ENCODE measurements at places on chromosomes 11 and 22.

DNA sequence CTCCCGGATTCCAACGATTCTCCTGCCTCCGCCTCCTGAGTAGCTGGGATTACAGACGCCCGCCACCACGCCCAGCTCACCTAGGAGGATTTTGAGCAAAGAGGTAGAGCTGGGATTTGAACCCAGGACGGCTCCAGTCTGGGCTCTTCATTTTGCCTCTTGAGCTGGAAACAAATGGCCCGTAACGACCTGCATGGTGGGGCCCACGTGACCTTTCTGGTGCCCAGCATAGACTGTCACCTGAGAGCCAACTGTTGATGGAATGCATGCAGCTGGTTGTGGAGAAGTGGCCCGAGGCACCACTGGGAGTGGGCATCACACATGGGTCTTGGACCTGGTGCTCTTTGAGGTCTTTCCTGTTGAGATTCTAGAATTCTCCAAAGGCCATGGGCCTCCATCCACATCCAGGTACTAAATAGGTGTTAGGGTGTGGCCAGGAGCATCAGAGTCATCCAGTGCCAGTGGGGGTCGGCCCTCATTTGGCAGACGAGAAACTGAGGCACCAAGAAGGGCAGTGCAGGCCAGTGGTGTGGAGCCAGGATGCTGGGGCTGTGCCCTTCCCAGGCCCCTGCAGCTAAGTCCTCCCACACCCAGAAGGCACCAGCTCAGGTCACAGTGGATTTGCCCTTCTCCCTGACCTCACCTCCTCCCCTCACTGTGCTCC, 3.9 kb downstream of the ATF4 start:
- DNase-seq: no peak

DNA sequence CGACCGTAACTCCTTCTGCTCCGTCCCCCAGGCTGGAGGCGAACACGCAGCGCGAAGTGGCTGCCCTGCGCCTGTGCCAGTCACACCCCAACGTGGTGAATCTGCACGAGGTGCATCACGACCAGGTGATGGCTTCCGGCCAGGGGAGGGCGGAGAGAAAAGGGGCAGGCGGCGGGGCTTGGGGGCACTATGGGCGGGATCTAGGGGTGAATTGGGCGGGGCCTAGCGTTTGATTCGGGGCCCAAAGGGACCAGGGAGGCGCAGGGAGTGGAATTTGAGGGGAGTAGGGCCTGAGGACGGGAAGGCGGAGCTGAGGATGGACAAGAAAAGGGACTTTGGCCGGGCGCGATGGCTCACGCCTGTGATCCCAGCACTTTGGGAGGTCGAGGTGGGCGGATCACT, 9.7 kb downstream of the RPS6KA4 start:
- no peak for DNase-seq

- DNase-seq: peak; percentile 41
Measured at GRCh38 chr11:101870510-101870909, 44.3 kb upstream of the CEP126 start.

GRCh38 chr11:216081-216974, 8.8 kb downstream of the RIC8A start:
- no peak for DNase-seq

DNA sequence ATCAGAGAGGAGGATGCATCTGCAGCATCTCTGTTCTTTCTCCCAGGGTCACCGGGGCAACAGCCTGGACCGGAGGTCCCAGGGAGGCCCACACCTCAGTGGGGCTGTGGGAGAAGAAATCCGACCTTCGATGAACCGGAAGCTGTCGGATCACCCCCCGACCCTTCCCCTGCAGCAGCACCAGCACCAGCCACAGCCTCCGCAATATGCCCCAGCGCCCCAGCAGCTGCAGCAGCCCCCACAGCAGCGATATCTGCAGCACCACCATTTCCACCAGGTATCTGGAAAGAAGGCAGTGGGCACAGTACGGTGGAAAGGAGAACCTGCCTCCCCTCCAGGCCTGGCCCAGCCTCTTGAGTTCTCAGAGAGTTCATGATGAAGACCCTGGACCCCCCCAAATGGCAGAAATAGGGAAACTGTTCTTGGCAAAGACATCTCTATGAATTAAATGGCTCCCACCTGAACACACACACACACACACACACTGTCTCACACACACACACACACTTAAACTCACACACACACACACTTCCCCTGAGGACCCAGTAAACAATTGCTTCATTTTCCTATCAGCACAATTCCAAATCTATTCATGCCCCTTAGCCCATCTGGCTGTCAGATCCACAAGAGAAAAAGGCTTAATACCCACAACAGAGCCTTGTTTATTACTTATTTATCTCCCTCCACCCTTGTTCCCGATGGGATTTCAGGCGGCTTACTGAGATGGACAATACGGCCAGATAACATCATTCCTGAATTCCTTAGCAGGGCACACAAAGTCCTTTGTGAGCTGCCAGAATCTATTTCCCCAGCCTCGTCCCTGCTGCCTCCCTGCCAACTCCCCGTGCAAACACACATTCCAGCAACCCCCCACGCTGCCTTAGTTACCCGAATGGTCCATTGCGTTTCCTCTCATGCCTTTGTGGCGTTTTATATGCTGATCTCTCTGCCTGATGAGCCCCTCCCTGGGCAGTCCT, 8.1 kb downstream of the TMA7B start:
- no peak for DNase-seq

DNA sequence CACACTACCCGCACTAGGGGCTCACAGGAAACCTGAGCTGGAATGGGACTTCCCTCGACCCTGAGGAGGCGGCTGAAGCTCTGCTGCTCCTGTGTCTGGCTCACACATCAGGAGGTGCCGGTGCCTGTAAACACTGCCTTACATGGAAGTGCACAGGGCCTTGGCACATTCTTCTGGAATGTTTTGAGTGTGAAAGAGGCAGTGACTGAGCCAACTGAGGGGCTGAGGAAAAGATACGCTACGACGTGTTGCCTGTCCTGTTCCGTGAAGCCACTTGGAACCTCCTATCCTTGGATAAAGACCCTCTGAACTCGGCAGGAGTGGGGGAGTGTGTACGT, 10.5 kb downstream of the TXN2 start:
- no peak for DNase-seq

- DNase-seq: no peak
Measured at GRCh38 chr22:19292458-19293230, 1.1 kb upstream of the CLTCL1 start.

- no peak for DNase-seq
Measured at GRCh38 chr11:665062-665703, 28.1 kb downstream of the DRD4 start.

DNA sequence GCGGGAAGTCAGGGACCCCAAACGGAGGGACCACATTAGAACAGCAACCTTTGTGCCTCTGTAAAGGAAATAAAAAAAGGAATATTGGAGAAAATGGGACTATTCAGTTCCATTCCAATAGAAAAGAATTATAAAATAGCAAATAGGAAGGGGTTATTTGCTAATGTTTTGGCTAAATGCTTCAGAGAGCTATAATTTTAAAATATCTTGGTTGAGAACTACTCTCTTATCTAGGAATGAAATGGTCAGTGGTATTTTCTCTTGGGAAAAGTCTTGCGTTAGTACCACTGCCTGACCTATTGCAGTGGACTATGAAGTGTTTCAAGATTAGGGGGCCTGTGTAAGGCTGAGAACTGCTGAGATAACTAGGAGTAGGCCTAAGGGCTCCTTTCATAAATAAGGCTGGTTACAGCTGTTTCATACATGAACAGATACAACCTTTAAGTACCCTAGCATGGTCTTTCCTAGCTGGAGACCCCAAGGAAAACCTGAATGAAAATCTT, 6.9 kb upstream of the WEE1 start:
- DNase-seq: no peak

DNA sequence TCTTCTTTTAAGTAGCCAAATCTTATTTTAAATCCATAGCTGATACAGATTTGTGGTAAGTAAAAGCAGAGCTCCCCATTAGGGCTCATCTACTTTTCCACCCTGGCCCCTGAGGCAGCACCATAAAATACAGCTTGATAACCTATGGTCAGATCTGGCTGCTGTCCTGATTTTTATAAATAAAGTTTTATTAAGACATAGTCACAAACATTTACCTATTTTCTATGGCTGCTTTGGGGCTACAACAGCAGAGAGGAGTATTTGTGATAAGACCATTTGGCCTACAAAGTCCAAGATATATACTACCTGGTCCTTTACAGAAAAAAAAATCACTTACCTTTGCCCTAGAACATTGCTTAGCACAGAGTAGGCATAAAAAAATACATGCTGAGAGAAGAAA, 200.0 kb upstream of the SEZ6L start:
- DNase-seq: no peak

DNA sequence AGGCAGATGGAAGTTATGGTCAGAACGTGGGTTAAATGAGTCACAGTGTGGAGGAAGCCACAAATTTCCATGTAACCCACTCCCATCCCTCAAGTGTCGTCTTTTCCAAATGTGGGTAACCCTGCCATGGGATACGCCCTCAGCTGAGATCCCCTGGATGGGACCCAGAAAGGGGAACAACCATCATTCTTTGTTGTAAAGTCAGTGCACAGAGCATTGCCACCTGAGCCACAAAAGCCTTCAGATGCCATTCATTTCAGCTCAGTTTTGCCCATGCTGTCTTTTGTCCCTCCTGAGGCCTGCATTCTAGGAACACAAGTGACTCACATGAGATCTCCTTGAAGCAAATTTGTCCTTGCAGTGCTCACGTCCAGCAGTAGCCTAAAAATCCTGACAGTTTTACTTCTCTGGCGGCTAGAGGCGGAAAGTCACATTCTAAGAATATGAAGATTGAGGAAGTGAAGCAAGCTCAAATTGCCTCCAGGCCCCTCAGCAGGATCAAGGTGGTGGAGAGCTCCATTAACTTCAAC, 30.6 kb downstream of the MMP13 start:
- no peak for DNase-seq

- no peak for DNase-seq
Measured at GRCh38 chr22:24153959-24154358, 27.3 kb upstream of the SUSD2 start.

DNA sequence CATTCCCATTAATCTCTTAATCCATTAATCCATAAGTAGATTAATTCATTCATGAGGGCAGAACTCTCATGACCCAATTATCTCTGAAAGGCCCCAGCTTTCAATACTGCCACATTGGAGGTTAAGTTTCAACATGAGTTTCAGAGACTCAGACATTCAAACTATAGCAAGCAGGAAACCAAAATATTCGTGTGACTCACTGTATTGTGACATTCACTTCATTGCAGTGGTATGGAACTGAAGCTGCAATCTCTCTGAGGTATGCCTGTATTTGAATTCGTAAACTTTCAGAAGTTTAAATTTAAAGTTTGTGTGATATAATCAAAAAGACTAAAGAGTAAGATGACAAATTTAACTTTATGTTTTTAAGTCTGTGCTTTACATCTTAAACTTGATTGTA, 2.9 kb upstream of the OR52J3 start:
- no peak for DNase-seq

DNA sequence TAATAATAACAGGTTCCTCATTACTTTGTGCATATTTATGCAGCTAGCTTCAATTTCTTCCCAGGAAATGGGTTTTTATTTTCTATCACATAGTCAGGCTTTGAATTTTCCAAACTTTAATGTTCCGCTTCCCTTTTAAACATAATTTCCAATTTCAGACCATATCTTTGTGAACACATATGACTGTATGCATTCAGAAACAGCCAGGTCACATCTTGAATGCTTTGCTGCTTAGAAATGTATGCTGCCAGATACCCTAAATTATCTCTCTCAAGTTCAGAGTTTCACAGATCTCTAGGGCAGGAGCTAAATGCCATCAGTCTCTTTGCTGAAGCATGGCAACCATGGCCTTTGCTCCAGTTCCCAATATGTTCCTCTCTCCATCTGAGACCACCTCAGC, 2203.8 kb downstream of the LRRC4C start:
- no peak for DNase-seq

- no peak for DNase-seq
Measured at GRCh38 chr22:20520093-20520511, 12.7 kb downstream of the MED15 start.

GRCh38 chr11:75326439-75326810, 25.0 kb downstream of the ARRB1 start:
- DNase-seq: no peak

DNA sequence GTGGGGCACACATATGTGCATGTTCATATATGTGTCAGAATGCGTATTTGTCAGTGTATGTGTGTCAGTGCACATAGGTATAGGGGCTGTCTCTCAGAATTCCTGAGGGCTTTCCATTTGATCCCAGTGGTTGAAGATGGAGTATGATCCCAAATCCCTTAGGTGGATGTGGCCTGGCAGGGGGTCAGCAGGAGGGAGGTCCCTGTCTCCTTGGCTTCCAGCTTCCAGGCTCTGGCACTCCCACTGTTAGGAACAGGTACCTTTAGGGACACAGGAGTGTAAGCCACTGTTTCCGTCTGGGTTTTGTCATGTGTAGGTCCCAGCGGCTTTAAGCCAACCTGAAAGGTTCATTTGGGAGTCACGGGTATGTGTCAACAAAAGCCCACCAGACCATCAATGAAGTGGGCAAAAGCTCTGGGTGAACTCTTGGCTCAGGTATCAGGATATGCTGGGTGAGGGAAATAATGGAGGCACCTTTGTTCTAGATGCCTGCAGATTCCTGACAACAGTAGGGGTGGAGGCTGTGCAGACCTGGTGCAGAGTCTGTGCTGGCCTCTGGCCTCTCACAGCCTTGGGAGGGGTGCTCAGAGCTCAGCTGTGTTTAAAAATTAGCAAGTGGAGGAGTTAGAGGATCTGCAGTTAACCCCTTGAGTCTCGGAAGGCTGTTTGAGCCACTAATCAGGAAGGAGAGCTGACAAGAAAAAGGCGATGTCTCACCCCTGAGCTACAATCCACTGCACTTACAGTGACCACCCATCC, 9.0 kb downstream of the KCNQ1OT1 start:
- DNase-seq: no peak

- no peak for DNase-seq
Measured at GRCh38 chr11:106848526-106848925, 169.8 kb downstream of the GUCY1A2 start.

Measured in amniotic stem cell (primary cell).